ENCODE measurements at places on chromosomes 16 and 17.

DNA sequence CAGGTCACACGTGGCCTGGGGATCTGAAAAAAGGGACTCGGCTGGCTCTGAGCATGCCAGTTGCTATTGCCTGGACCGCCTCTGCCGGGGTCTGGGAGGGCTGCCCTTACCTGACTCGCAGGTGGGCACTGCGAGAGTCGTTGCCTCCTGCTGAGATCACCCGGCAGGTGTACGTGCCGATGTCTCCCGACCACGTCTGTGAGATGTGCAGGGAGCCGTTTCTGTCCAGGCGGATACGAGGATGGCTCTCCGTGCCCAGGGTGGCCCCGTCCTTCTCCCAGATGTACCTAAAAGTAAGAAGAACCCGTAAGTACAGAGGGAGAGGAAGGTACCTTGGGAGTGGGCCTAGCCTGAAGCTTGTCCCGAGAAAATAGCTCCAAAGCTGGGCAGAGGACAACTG lies 112.0 kb upstream of the CDC42EP4 start:
- DNase-seq = no peak

DNA sequence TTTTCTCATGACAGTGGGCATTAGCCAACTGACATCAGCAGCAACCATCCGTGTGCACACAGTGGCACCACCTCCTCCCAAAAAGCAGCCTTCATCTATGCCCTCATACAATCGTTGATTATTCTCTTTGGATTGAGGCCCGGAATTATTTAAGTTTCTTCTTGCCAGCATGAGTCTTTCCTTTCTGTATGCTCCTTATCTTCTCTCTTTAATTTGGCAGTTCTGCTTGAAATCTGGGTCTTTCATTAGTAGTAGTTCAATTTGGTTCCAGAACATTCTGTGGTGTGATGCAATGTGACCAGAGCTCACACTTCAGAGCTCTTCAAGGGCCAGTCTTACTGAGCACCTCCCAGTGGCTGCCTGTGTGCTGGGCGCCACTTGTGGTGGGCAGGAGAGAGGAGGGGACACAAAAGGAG lies 52.2 kb upstream of the STH start:
- DNase-seq = no peak

DNA sequence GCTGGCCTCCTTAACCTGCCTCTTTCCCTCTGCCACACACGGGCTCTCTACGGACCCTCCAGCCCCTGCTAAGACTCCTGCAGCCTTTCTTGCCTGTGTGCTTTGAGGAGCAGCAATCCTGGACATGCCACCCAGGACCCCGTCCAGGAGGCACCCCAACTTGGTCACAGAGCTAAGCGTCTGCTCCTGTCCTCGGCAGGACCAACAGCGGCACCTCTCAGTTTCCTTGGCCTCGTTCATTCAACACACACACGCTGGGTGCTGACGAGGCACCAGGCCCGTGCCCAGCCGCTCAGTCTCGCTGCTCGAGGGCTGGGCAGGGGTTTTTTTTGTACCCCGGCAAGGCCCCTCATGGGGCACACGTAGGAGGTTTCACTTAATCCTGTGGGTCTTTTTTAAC lies 15.2 kb downstream of the RPH3AL start:
- DNase-seq = no peak

DNA sequence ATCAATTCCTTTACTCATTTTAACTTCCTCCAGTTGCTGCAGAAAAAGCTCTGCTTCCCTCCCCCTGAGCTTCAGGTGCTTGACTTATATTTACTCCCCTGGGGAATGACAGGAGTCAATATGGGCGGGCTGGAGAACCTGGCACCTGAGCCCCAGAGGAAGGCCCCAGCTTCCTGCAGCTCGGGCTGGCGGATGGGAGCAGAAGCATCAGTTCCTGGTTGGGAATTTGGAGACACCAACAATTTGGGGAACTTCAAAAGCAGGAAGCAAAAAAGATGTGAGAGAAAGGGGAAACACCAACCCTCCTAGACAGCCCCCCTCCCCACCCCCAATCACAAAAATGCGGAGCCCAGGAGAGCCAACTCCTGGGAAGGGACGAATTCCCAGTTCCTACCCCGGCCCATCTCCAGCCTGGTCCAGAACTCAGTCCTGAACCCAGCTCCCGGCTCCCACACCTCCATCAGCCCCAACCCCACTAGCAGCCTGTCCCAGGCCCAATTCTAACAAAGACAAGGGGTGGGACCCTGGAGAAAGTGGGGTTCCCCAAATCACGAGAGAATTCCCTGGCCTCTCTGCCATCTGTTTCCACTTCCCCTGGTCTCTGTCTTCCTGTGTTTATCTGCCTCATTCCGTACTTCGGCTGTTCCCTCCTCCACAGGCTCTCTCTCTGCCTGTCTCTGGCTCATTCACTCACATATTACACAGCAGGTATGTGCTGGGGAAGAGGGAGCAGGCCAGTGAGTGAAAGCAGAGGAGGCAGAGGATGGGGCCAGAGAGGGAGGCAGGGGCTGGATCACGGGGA lies 16.2 kb upstream of the ASGR2 start:
- DNase-seq = no peak

DNA sequence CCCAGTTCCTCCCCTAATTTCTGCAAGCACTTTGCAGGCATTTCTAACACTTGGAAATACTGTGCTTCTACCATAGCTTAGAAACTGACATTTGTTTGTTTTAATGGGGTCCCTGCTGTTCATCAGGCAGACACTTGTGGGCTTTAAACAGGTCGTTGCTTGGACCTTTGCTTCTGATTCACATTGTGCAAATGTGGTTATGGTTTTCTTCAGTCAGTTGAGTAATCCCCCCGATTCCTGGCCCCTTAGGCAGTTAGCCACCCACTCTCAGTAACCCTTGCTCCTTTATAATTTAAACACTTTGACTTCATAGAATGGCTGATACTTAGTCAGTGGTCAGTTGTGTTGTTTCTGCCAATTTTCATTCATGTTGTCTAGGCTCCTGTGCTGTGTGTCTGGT lies 39.4 kb downstream of the SLC47A1 start:
- no peak for DNase-seq

DNA sequence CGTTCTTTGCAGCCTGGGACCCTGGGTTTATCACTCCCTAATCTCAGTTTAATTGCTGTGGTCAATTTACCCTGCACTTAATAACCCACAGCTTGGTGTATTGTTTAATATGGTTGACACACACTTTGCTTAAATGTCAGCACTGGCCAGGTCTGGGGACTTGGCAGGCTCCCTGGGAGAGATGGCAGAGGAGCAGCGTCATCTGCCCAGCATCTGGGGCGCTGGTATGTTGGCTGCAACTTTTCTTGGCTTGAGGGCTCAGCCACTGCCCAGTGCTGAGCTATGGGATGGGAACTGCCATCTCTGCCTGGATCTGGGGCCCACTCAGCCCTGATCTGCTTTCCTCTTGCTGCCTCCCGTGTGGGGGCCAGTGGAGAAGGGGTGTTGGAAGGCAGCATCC lies 115.7 kb upstream of the IRX3 start:
- no peak for DNase-seq

DNA sequence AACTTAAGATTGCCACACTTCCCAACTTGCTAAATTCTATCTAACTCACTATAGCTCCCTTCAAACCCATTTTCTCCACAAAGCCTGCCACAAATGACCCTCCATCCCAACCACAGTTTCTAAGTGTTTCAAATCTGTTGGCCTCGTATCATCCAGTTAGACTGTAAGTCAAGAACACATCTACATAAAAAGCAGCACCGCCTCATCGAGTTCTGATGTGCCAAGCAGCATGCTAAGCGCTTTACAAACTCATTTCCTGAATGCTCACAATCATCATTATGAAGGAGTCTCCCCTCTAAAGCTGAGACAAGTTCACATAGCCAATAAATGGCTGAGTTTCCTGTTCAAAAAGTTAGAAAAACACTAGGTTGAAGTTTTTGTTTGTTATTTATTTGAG lies 9.2 kb upstream of the ANKFY1 start:
- no peak for DNase-seq

- DNase-seq = peak; percentile 98
These were observed 1.4 kb upstream of the PLEKHH3 start for GRCh38 chr17:42677921-42678781.

DNA sequence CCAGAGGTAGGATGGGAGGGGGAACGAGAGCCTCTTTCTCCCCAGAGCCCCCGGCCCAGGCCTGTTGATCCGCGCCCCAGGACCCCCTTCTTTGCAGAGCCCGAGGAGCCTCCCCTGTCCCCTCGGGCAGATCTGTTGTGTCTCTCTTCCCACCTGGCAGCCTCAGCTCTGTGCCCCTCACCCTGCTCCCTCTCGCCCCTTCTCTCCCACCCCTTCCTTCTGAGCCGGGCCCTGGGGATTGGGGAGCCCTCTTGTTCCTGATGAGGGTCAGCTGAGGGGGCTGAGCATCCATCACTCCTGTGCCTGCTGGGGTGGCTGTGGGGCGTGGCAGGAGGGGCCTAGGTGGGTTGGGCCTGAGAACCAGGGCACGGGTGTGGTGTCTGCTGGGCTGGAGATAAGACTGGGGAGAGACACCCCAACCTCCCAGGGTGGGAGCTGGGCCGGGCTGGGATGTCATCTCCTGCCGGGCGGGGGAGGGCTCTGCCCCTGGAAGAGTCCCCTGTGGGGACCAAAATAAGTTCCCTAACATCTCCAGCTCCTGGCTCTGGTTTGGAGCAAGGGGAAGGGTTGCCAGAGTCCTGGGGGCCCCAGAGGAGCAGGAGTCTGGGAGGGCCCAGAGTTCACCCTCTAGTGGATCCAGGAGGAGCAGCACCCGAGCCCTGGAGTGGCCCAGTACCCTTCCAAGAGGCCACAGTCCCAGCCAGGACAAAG lies 65.4 kb downstream of the MRC2 start:
- peak; percentile 61 for DNase-seq

DNA sequence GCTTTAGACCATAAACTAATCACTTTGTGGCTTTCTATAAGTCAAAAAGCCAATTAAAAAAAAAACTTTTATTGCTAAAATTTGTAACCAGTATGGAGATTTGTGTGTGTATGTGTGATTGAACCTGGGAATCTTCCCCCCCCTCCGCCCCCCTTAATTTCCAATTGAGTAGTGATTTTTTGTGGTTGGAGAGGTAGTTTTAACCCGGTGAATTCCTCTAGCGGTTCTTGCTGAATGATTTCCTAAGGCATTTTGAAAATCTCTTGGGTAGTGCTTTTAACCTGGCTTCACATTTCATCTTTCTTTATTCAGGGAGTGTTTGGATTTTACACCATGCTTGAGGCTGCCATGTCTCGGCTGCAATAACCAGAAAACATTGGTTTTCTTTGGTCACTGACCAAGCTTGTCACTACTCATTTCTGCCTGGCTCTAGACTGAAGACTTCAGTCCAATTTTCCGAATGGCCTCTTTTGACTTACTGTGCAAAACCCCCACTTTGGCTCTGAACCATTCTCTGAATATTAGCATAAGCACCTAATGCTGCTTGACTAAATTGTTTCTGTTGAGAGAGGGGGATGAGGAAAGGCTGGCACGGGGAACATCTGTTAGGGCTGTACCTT lies 35.6 kb downstream of the PRKCA start:
- DNase-seq = no peak

- no peak for DNase-seq
These were observed 1.7 kb downstream of the PERCC1 start for GRCh38 chr16:1432388-1433262.

GRCh38 chr16:51129105-51129504 lies 22.0 kb downstream of the SALL1 start:
- DNase-seq = no peak

GRCh38 chr17:57422574-57423164 lies 166.3 kb downstream of the MSI2 start:
- peak; percentile 77 for DNase-seq

- DNase-seq = no peak
These were observed 4.1 kb upstream of the SNTB2 start for GRCh38 chr16:69182730-69183416.

DNA sequence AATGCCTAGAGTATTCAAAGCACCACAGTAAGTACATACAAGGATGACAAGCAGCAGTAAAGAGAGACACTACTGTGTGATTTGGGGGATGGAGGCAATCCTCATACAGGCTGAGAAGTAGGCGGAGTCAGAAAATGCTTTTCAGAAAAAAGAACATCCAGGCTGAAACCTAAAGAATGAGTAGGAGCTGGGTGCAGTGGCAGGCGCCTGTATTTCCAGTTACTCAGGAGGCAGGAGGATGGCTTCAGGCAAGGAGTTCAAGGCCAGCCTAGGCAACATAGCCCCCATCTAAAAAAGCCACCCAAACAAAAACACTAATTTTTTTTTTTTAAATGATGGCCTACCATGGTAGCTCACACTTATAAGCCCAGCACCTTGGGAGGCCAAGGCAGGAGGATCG lies 10.3 kb downstream of the KANSL1 start:
- no peak for DNase-seq

- no peak for DNase-seq
These were observed 108.0 kb upstream of the HSBP1 start for GRCh38 chr16:83699817-83700216.

DNA sequence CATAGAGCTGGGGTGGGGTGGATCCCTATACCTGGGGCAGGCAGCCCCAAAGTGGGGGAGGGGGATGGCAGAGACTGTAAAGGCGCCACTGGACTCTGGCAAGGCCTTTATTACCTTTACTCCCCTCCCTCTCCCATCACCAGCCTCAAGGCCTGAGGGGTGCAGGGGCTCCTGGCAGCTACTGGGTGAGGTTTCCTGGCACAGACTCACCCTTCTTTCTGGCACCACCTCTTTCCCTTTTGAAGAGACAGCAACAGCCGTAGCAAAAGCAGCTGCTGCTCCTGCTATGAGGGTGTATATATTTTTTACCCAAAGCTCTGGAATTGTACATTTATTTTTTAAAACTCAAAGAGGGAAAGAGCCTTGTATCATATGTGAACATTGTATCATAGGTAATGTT lies 17.6 kb downstream of the RAPGEFL1 start:
- DNase-seq = no peak

DNA sequence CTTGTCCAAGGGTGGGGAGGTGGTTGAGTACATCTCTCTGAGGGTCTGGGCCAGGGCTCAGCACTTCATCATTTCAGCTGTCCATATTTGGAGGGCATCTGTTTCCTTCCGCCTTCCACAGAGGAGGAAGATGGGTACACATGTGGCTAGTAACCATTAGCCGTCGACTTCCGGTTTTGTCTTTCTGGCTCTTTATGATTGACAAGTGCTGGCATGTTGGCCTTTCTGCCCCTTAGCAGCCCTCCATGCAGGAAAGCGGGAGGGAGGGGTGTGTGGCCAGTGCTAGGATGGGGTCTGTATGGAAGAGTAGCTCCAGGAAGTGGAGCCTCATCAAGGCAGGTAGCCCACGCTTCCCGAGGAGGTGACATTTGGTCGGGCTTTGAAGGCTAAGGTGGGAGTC lies 69.6 kb downstream of the RAI1 start:
- DNase-seq = no peak

DNA sequence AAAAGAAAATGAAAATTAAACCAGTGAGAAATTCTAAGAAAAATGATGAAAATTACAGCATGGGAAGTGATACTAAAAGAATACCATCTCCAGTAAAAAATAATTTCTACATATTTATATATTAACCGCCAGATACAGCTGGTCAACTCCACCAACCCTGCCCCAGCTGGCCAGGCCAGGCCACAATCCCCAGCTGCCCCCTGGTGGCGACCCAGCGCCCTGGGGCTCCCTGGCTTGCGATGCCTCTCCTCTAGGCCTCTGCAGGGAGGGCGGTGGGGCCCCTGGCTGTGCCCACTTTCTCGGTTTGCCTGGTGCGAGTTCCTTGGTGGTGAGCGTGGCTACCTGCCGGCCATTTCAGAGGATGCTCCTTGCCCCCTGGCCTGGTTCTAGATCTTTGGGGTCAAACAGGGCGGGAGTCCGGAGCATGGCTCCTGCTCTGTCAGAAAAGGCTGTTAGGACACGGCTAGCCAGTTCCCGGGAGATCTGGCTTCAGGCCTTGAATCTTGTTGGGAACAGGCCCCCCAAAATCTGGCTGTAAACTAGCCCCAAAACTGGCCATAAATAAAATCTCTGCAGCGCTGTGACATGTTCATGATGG lies 14.5 kb downstream of the GLIS2 start:
- DNase-seq = peak; percentile 93

GRCh38 chr17:6651919-6652452 lies 424 bp downstream of the C17orf100 start:
- DNase-seq = no peak
